ENCODE measurements at places on chromosomes 3 and 15. TPM values are rescaled to one million over a fixed set of nuclear protein-coding genes. Genes with fewer than 3 reads are reported as not detected.

DNA sequence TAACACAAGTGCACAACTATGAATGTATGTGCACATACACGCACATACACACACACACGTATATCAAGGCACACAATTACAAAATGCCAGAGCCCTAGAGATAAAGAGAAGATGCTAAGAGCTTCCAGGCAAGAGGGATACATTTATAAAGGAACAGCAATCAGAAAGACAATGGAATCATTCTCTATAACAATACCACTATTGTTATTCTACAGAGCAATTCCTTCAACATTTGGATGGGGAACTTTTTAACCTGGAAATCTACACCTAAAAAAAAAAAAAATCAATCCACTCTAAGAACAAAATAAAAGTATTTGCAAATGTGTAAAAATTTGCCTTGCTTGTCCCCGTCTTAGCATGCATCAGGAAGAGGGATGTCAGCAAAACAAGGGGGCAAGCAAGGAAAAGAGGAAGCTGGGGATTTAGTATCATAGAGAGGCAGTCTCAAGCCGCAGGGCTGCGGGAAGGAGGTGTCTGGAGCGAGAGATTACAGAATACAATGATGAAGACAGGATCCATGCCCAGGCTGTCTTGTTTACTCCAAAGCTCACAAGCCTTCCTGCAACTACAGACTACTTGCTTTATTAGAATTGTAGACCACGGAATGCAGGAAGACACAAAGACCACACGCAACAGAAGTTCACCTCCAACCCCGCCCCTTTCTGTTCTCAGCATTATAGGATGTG, 220.2 kb downstream of the NTRK3 start:
- DNase-seq: no peak
- H3K36me3 ChIP-seq: no peaks in the 10 kb centered on the region
- peaks cover 10% of the 10 kb centered on the region for H3K27me3 ChIP-seq
- peaks cover 3% of the 10 kb centered on the region for H3K4me1 ChIP-seq

DNA sequence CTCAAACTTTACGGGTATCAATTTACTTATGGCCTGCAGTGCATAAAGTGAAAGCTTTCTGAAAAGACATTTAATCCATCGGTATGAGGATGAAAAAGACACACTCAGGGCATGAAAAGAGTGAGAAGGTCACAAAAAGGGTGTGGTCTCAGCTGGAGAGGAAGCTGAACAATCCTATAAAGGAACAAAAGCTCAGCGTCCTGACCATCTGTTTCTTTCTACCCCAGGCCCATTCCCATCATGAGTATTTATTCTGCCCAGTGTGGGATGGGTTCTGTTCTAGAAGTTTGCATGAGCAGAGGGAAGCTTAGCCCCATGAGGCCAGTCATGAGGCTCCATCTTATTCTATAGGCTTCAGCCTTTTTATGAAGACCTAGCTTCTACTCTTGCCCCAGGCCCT, 144.6 kb downstream of the LPP start:
- H3K36me3 ChIP-seq: peaks cover 10% of the 10 kb centered on the region
- H3K4me1 ChIP-seq: peaks cover 44% of the 10 kb centered on the region
- peaks cover 17% of the 10 kb centered on the region for H3K27me3 ChIP-seq
- DNase-seq: no peak

- no peak for DNase-seq
- H3K4me1 ChIP-seq: peaks cover 10% of the 10 kb centered on the region
- H3K4me3 ChIP-seq: no peak overlapping the region
- H3K27ac ChIP-seq: no peak overlapping the region
- H3K36me3 ChIP-seq: no peaks in the 10 kb centered on the region
Observed at GRCh38 chr3:138456961-138457862, 22.8 kb downstream of the ESYT3 start.

GRCh38 chr15:31474059-31474868, 147.6 kb downstream of the KLF13 start:
- no peak overlapping the region for H3K4me3 ChIP-seq
- peak overlapping the region; percentile 93 for H3K27ac ChIP-seq
- H3K27me3 ChIP-seq: no peaks in the 10 kb centered on the region
- peaks cover 17% of the 10 kb centered on the region for H3K36me3 ChIP-seq

- no peaks in the 10 kb centered on the region for H3K36me3 ChIP-seq
- H3K27me3 ChIP-seq: peaks cover 56% of the 10 kb centered on the region
- peaks cover 24% of the 10 kb centered on the region for H3K4me1 ChIP-seq
Observed at GRCh38 chr15:76139368-76140073, 79.7 kb downstream of the TMEM266 start.

GRCh38 chr3:45612918-45613602, 18.5 kb downstream of the LIMD1 start:
- H3K27me3 ChIP-seq: no peaks in the 10 kb centered on the region
- H3K36me3 ChIP-seq: peaks cover 10% of the 10 kb centered on the region
- peak overlapping the region; percentile 12 for H3K27ac ChIP-seq
- H3K4me1 ChIP-seq: peaks cover 26% of the 10 kb centered on the region
- no peak overlapping the region for H3K4me3 ChIP-seq

DNA sequence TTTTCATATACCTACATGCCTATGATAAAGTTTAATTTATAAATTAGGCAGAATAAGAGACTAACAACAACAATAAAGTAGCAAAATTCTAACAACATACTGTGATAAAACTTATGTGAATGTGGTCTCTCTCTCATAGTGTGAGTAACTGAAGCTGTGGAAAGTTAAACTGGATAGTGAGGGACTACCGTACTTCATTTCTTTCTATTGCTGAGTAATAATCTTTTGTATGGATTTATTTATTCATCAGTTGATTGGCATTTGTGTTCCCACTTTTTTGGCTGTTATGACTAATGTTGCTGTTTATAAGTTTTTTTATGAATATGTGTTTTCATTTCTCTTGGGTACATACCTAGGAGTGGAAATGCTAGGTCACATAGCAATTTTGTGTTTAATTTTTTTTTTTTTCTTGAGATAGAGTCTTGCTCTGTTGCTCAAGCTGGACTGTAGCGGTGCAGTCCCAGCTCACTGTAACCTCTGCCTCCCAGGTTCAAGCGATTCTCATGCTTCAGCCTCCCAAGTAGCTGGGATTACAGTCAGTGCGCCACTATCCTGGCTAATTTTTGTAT, 41.0 kb downstream of the RNF111 start:
- peaks cover 47% of the 10 kb centered on the region for H3K36me3 ChIP-seq
- H3K27ac ChIP-seq: no peak overlapping the region
- peaks cover 24% of the 10 kb centered on the region for H3K4me1 ChIP-seq
- no peak for DNase-seq
- H3K27me3 ChIP-seq: no peaks in the 10 kb centered on the region
- no peak overlapping the region for H3K4me3 ChIP-seq

DNA sequence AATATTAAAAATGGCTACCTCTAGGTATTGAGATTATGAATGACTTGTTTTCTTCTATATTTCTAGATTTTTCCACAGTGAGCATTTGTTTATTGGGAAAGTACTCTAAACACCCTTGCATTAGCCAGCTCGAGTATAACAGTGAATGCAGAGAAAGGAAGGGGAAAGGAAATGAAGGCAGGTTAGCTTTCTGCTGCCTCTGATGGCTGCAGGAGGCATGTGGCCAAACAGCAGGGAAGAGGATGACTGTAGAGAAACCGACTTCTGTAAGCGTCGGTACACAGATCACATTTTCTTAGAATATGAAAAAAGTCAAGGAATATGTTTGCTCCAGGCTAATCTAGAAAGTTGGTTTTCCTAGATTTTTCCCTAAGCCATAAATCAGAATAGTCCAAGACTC, 19.8 kb downstream of the GNB5 start:
- H3K27ac ChIP-seq: no peak overlapping the region
- H3K4me1 ChIP-seq: peaks cover 17% of the 10 kb centered on the region
- H3K36me3 ChIP-seq: peaks cover 5% of the 10 kb centered on the region
- DNase-seq: peak; percentile 52

- no peak overlapping the region for H3K27ac ChIP-seq
- no peaks in the 10 kb centered on the region for H3K27me3 ChIP-seq
- no peak for DNase-seq
- H3K4me1 ChIP-seq: peaks cover 4% of the 10 kb centered on the region
Observed at GRCh38 chr3:111911446-111911845, 52.4 kb downstream of the PHLDB2 start.

DNA sequence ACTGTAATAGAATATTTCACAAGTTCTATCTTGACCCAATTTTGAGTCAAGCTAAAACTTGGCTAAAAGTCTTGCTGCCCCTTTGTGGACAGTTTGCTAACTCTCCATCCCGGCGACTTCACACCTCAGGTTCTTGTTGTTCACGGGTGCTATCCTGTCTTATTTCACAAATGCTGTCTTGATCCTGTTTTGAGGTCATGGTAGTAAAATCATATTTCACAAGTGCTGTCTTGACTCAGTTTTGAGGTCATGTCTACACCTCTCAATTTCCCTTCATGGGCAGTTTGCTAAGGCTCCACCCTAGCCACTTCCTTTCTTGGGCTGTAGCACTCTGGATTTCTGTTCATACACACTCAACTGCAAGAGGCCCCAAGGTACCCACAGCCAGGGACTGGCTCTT, 45.0 kb upstream of the GK5 start:
- H3K4me3 ChIP-seq: peak overlapping the region; percentile 1
- H3K27ac ChIP-seq: peak overlapping the region; percentile 74

- peak; percentile 82 for DNase-seq
- no peaks in the 10 kb centered on the region for H3K27me3 ChIP-seq
- H3K27ac ChIP-seq: peak overlapping the region; percentile 97
- peaks cover 53% of the 10 kb centered on the region for H3K36me3 ChIP-seq
- H3K4me3 ChIP-seq: peak overlapping the region; percentile 41
Observed at GRCh38 chr3:128112357-128112968, 11.1 kb downstream of the RUVBL1 start.

- H3K4me3 ChIP-seq: no peak overlapping the region
- H3K27me3 ChIP-seq: peaks cover 14% of the 10 kb centered on the region
- no peaks in the 10 kb centered on the region for H3K4me1 ChIP-seq
- no peak overlapping the region for H3K27ac ChIP-seq
- no peak for DNase-seq
Observed at GRCh38 chr15:73108676-73109075, 56.4 kb downstream of the NEO1 start.

GRCh38 chr15:84697236-84697990, 18.5 kb downstream of the SEC11A start:
- H3K4me3 ChIP-seq: no peak overlapping the region
- H3K4me1 ChIP-seq: peaks cover 30% of the 10 kb centered on the region
- peaks cover 13% of the 10 kb centered on the region for H3K36me3 ChIP-seq
- DNase-seq: no peak
- no peaks in the 10 kb centered on the region for H3K27me3 ChIP-seq

DNA sequence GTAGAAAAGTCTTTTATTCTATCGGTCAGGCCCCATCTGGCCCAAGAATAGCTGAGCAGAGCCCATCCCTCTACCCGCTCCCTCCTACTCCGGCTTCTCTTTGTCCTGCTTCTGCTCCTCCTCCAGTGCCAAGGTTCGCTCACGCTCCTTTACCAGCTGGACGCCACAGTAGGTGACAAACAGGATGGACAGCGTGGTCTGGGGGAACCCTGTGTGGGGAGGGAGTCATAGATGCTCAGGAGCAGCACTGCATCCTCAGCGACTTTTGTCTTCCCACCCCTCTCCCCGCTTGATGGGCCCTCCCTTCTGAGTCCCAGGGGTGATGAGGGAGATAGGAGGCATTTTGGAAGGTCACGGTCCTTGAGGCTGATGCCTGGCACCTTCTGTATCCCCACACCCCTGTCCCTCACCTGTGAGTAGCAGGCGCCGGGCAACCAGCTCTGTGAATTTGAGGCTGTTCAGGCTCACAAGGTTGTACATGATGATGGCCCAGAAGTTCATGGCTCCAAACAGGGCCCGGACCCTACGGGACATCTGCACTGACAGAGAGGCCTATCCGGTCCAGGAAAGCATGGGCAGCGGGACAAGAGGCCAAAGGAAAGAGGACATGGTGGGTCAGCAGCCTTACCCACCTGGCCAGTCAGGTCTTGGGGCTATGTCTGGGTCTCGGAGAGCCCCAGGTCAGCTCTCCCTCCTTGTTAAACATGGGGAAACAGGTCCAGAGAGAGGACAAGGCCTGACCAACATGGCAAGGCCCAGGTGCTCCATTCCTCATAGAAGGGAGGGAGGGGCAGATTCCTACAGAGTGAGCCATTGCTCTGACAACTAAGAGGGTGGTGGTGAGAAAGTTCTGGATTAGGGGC, 7.6 kb downstream of the KLHL40 start:
- peaks cover 5% of the 10 kb centered on the region for H3K27me3 ChIP-seq
- no peaks in the 10 kb centered on the region for H3K36me3 ChIP-seq
- no peak overlapping the region for H3K4me3 ChIP-seq
- H3K27ac ChIP-seq: no peak overlapping the region

DNA sequence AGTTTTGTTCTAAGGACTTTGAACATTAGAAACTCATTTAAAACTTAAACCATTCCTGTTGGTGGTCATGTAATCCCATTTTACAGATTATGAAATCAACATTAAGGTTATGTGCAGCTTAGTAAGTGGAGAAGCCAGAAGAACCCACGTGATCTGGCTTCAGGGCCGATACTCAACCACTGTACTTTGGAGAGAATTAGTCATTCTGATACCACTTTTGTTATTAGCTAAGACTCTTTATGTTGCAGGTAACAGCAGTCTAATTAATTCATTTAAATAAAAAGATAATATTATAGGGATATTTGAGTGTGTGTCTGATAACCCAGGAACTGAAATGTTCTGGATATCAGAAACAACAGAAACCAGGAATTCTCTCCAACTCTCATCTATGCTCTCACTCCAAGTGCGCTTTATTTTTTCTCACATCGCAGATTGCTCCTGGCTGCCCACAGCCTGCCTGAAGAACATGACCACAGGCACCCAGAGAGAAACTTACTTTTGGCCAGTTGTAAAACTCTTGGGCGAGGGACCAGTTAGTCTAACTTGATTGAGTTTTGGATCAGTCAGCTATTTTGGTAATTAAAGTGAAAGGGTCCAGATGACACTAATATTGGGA, 25.2 kb downstream of the UBE2E1 start:
- no peak overlapping the region for H3K27ac ChIP-seq
- H3K4me3 ChIP-seq: no peak overlapping the region
- no peaks in the 10 kb centered on the region for H3K27me3 ChIP-seq
- peaks cover 33% of the 10 kb centered on the region for H3K4me1 ChIP-seq
- DNase-seq: peak; percentile 54

GRCh38 chr3:156388497-156389448, 166.1 kb downstream of the SSR3 start:
- H3K4me3 ChIP-seq: no peak overlapping the region
- peaks cover 6% of the 10 kb centered on the region for H3K4me1 ChIP-seq
- no peak overlapping the region for H3K27ac ChIP-seq
- peaks cover 42% of the 10 kb centered on the region for H3K27me3 ChIP-seq
- no peak for DNase-seq
- H3K36me3 ChIP-seq: no peaks in the 10 kb centered on the region

The POLR2H gene
- 84.3 TPM for total RNA-seq

The GABRR3 gene
- not detected for total RNA-seq

The KBTBD12 gene
- not detected for total RNA-seq

The CCDC54 gene
- total RNA-seq: not detected
